ENCODE measurements at places on chromosomes 1 and 21.

DNA sequence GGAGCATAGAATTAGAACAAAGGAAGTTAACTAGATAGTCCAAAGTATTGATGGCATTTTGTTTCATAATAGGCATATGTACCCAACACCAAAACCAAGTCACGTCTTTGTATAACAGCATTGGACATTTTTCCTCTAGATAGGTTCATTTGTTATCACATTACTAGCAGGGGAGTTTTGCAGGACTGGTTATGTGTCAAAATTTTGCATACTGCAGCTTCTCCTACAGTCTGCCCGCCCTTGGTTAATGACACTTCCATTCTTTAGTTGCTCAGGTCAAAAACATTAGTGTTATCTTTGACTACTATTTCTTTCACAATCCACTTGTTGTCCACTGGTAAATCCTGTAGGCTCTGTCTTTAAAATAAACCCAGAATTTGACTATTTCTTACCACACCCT is 8.9 kb downstream of the CAPZA1 start:
- no peak for DNase-seq

GRCh38 chr1:24551960-24552571 is 3.8 kb upstream of the NCMAP start:
- DNase-seq: no peak

GRCh38 chr1:235782601-235783000 is 84.1 kb downstream of the LYST start:
- no peak for DNase-seq

- DNase-seq: no peak
Observed at GRCh38 chr21:39657091-39657689, 44.5 kb downstream of the B3GALT5 start.

- no peak for DNase-seq
Observed at GRCh38 chr1:171313319-171313834, 606 bp upstream of the FMO4 start.
